Tibial nerve (tissue), 4 donors: ENCODE measurements at places on chromosomes 12 and 14.

GRCh38 chr12:128290938-128291337 lies 24.0 kb downstream of the TMEM132C start:
- no peak overlapping the region for H3K4me3 ChIP-seq
- H3K4me1 ChIP-seq = no peaks in the 10 kb centered on the region
- no peak for DNase-seq

DNA sequence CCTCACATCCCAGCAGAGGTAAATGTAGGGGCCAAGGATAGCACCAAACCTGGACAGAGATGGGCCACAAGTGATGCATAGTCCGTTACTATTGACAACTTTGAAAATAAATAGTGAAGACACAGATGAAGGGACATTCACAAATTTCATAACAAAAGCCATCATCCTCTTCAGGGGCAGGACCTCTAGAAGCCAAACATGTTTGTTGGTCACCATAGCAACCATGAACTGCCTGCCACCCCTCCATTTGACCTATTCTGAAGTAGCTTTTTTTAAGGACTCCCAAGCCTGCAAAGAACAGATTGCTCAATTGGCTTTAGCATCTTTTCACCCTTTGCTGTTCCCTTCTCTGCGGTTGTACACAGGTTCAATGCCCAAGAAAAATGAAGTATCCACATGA lies 35.7 kb upstream of the MDM1 start:
- no peaks in the 10 kb centered on the region for H3K27me3 ChIP-seq
- no peak overlapping the region for H3K4me3 ChIP-seq
- peak overlapping the region; percentile 13 for H3K27ac ChIP-seq
- no peaks in the 10 kb centered on the region for H3K4me1 ChIP-seq
- DNase-seq = no peak

DNA sequence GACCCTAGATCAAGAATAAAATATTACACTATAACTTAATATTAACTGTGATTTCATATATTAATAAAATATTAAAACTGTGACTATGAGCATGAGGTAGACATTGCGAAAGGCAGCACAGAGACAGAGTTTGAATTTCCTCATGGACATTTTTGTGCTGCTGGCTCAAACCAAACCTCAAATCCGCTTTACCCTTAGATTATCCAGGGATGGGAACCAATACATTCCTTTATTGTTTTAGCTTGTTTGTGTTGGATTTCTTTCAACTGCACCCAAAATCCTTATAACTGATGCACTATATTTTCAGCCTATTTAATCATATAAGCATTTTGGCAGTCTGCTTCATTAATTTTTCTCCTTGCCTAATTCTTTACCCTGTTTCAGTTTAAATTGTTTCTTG lies 436.7 kb downstream of the ATP23 start:
- H3K36me3 ChIP-seq = no peaks in the 10 kb centered on the region
- H3K4me1 ChIP-seq = no peaks in the 10 kb centered on the region
- no peak overlapping the region for H3K4me3 ChIP-seq

DNA sequence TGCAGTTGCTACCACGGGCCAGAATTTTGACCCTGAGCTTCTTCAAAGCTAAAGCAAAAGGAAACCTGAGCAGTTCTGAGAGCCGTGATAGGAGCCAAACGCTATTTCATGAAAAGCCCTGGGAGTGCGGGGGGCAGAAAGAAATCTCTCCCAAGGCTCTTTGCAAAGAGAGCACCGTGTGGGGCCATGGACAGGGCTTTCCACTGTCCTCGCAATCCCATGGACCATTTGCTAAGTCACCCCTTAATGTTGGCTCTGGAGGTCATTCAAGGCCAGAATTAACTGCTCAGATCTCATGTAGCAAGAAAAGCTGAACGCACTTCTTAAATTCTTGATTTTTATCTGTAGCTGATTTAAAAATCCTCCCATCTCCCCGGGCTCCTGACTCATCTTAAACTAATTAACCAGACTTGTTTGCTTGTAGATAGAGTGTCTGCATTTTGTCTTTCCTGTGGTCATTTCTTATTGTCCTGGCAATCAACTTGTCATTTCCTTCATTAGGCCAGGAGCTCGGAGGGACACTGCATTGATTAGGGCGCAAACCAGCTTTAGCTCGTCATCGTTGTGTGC lies 24.8 kb downstream of the CLSTN3 start:
- peaks cover 8% of the 10 kb centered on the region for H3K4me1 ChIP-seq
- no peak overlapping the region for H3K27ac ChIP-seq
- DNase-seq = no peak
- peaks cover 79% of the 10 kb centered on the region for H3K36me3 ChIP-seq

DNA sequence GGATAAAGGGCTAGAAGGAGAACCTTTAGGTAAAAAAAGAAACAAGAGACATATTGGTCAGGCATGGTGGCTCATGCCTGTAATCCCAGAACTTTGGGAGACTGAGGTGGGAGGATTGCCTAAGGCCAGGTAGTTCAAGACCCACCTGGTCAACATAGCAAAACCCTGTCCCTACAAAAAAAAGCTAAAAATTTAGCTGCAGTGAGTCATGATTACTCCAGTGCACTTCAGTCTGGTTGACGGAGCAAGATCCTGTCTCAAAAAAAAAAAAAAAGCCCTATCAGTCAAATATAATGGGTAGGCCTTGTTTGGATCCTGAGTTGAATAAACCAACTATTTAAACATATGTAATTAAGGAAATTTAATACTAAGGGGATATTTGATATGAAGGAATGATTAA lies 54.2 kb downstream of the PPP1R36 start:
- no peaks in the 10 kb centered on the region for H3K36me3 ChIP-seq
- no peak overlapping the region for H3K27ac ChIP-seq
- no peaks in the 10 kb centered on the region for H3K27me3 ChIP-seq
- H3K4me3 ChIP-seq = no peak overlapping the region

DNA sequence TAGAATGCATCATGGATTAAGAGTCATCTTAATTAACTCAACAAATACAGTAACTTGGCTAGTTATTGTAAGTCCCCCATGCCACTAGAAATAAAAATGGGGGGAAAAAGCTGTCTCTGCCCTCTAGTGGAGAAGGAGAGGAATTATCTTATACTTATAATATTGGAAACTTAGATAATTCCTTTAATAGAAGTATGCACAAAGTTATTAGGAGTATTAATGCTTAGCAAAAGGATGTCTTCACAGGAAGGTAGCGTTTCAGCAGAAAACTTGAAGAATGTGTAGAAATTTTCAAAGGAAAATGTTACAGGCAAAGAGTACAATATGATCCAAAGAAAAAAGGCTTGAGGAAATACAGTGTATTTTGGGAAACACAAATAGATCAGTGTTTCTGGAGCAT lies 19.8 kb downstream of the OR5AU1 start:
- no peaks in the 10 kb centered on the region for H3K4me1 ChIP-seq
- no peaks in the 10 kb centered on the region for H3K36me3 ChIP-seq
- no peak for DNase-seq
- no peak overlapping the region for H3K4me3 ChIP-seq

GRCh38 chr12:116400636-116401372 lies 123.3 kb upstream of the MED13L start:
- H3K27ac ChIP-seq = no peak overlapping the region
- H3K27me3 ChIP-seq = no peaks in the 10 kb centered on the region
- H3K4me3 ChIP-seq = no peak overlapping the region
- no peaks in the 10 kb centered on the region for H3K4me1 ChIP-seq
- DNase-seq = no peak
- H3K36me3 ChIP-seq = no peaks in the 10 kb centered on the region

DNA sequence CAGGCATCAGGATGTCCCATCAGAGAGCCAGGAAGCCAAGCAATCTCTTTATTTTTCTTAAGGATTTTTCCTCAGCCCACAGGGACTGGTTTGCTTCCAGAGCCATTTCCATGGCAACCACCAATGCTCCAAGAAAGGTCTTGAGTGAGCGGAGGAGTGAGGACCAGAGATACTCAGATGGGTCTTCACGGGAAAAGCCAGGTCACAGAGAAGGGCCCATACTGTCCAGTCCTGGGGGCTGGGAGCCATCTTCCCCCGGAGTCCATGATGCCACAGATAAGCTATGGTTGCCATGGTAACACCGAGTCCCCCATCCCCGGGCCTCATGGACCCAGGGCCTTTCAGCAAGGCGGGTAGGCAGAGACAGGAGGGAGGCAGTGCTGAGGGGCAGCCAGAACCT lies 28.6 kb downstream of the CMKLR1 start:
- no peak for DNase-seq
- H3K27ac ChIP-seq = no peak overlapping the region
- H3K27me3 ChIP-seq = no peaks in the 10 kb centered on the region
- H3K4me1 ChIP-seq = peaks cover 78% of the 10 kb centered on the region

DNA sequence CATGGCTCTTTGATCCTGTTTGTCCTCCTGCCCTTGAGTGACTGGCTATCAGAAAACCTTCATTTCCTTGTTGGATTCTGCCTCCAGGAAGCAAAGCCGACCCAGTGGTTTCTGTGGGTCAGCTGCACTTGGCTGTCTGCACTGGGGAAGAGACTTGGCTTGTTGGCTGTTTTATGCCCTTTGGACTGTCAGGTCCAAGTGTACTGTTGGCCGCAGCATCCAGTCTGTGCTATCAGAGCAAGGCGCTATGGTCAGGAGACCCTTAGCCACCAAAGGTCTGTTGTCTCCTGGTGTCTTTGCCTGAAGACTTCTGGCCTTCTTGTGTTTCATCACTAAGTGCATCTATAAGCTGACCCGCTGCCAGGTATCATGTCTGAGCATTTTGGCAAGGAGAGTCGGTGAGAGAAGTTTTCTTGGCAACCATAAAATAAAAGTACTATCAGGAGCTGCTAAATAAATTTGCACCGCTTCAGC lies 177.4 kb upstream of the HIF1A start:
- DNase-seq = no peak
- H3K4me1 ChIP-seq = peaks cover 12% of the 10 kb centered on the region
- no peak overlapping the region for H3K4me3 ChIP-seq
- H3K36me3 ChIP-seq = no peaks in the 10 kb centered on the region
- H3K27me3 ChIP-seq = no peaks in the 10 kb centered on the region
- no peak overlapping the region for H3K27ac ChIP-seq

DNA sequence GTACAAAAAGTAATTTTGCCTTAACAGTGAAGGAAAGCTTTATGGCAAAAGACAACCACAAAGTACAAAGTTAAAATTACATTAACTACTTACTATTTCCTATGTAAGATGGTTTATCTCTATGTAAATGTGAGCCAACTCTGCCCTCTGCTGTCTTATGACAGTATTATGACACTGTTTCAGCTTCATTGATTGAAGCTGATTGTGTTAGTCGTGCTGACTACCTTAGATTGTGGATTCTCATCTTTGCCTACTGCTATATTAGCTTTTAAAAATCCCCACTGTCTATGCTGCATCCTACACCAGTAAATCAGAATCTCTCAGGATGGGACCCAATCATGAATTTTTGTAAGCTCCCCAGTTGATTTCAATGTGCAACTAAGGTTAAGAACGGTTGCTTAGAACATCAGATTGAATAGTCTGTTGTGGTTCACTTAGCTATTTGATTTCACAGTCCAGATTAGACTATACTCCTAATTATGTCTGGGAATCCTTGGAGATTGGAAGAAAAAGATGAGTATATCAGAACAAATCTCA lies 12.2 kb upstream of the SPTB start:
- no peak overlapping the region for H3K27ac ChIP-seq
- no peak for DNase-seq
- H3K4me1 ChIP-seq = no peaks in the 10 kb centered on the region
- H3K4me3 ChIP-seq = no peak overlapping the region
- no peaks in the 10 kb centered on the region for H3K36me3 ChIP-seq

DNA sequence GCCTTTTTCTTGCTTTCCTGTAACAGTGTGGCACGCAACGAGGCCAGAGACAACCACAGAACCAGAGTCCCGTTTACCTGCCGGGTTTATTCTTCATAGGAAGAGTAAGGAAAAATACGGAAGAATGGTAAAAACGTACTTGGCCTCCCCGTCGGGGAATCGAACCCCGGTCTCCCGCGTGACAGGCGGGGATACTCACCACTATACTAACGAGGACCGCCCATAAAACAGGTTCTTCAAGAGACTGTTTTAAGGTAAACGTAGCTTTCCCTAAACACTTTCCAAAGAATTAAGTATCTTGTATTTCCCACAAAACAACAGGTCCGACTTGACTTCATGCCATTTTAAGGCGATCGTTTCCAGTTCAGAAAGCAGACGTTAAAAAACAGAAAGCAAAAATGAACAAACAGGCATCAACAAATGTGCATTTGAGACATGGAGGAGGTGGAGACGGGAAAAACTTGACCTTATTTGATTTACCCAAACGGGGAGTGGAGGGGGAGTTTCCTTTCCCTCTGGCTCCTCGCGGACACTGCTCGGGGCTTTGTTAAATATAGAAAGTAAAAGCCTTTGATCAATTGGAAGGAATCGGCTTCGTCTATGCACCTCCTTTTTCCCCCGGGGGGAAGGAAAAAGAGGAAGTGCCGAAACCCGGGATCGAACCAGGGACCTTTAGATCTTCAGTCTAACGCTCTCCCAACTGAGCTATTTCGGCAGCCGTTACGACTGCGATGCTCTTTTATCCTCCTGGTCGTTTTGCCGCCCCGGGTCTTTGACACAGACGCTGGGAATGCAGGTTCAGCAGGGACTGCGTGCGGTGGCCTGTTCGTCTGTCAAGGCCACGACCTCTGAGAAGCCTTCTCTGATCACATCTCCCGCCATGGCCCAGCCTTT lies 13.0 kb upstream of the UBC start:
- peak; percentile 97 for DNase-seq
- H3K27me3 ChIP-seq = no peaks in the 10 kb centered on the region
- peaks cover 8% of the 10 kb centered on the region for H3K4me1 ChIP-seq
- H3K27ac ChIP-seq = peak overlapping the region; percentile 94

- peak overlapping the region; percentile 21 for H3K27ac ChIP-seq
- H3K4me1 ChIP-seq = no peaks in the 10 kb centered on the region
- H3K27me3 ChIP-seq = no peaks in the 10 kb centered on the region
- no peak overlapping the region for H3K4me3 ChIP-seq
- DNase-seq = no peak
- no peaks in the 10 kb centered on the region for H3K36me3 ChIP-seq
Observed at GRCh38 chr12:93197067-93197593, 180.6 kb upstream of the NUDT4 start.

- no peaks in the 10 kb centered on the region for H3K4me1 ChIP-seq
- H3K36me3 ChIP-seq = no peaks in the 10 kb centered on the region
- H3K27me3 ChIP-seq = no peaks in the 10 kb centered on the region
- H3K4me3 ChIP-seq = peak overlapping the region; percentile 67
- peak overlapping the region; percentile 90 for H3K27ac ChIP-seq
Observed at GRCh38 chr12:56521209-56521589, 421 bp upstream of the RBMS2 start.

DNA sequence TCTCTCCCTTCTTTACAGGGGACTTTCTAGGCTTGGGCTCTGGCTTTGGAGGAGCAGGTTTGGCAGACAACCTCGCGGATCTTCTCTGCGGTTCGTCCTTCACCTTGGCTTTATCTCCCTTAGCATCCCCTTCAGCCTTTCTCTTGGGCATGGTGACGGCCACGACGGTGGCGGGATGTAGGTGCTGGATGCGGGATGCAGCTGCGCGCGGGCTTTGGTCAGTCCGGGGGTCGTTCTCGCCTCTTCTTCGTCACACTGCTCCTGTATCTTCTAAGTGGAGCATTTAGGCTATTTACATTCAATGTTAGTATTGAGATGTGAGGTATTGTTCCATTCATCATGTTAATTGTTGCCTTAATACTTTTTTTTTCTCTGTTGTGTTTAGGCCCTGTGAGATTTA lies 217.2 kb upstream of the STXBP6 start:
- H3K27ac ChIP-seq = no peak overlapping the region
- no peaks in the 10 kb centered on the region for H3K27me3 ChIP-seq
